ENCODE measurements at places on chromosomes 6 and 20.

GRCh38 chr6:134936931-134937330 lies 13.0 kb downstream of the ALDH8A1 start:
- DNase-seq: peak; percentile 44

DNA sequence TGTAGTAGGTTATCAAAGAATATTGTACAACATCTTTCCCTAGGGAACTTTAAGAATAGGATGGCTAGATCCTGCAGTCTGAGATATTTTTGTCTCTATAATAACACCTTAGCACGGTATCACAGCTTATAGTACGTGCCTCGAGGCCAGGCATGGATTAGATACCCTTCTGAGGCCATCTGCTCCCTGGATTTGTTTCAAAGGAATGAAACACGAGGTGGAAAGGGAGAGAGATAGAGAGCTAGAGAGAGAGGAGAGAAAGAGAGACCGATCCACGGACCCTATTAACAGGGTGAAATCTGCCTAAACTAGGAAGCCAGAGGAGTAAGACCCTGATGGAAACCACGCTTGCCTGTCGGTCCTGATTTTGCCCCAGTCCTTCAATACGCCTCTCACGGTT lies 92.5 kb downstream of the CD83 start:
- no peak for DNase-seq

GRCh38 chr6:64128301-64129024 lies 492.9 kb downstream of the PHF3 start:
- no peak for DNase-seq

- no peak for DNase-seq
Observed at GRCh38 chr20:18683839-18684238, 96.0 kb downstream of the DTD1 start.
